Activated CD4-positive, alpha-beta T cell treated with anti-CD3 and anti-CD28 coated beads, Interleukin-2, amount 50 U/mL, for 24 hours (primary cell): ENCODE measurements at places on chromosomes 3 and 15.

- no peak for DNase-seq
Observed at GRCh38 chr3:27594096-27594690, 110.0 kb upstream of the SLC4A7 start.

DNA sequence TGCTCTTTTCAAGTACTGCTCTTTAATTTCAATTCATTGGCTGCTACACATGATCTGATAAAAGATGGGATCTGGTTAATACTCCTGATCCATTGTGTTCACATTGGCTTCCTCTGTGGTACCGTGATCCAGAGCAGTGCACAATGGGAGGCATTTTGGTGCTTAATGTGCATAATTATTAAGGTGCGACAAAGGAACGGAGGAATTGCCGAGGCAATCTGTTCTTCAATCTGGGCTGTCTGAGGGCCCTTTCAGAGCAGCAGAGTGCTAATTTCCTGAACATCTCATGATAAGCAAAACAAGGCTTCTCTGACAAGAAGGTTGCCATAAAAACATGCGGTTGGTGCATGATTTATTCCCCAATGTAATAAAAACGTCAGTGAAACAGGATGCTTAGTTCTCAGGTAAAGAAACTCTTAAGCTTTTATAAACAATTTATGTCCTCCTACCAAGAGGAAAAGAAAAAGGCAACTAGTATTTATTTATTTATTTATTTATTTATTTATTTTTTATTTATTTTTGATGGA lies 64.0 kb upstream of the EPHA3 start:
- DNase-seq = no peak

- no peak for DNase-seq
Observed at GRCh38 chr3:56787784-56788256, 13.9 kb downstream of the ARHGEF3 start.

GRCh38 chr3:59759298-59760031 lies 709.6 kb upstream of the CFAP20DC start:
- DNase-seq = no peak

DNA sequence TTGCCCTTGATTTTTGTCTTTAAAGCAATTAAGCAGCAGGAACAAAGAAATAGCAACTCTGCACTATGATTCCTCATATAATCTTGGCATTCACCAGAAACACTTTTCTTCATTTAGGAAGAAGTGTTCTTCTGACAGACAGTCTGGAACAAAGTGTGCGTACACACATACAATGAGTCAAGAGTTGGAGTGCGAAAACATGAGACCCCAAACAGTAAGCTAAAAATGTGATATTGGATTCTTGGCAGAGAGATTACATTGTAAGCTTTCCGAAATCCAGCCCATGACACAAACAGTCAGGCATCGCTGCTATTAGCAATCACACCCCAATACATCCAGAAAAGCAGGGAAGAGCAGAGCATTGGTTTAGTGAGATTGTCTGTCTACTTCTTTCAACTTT lies 306.7 kb upstream of the TBC1D5 start:
- no peak for DNase-seq

- DNase-seq = no peak
Observed at GRCh38 chr3:169256796-169257522, 406.6 kb downstream of the MECOM start.

DNA sequence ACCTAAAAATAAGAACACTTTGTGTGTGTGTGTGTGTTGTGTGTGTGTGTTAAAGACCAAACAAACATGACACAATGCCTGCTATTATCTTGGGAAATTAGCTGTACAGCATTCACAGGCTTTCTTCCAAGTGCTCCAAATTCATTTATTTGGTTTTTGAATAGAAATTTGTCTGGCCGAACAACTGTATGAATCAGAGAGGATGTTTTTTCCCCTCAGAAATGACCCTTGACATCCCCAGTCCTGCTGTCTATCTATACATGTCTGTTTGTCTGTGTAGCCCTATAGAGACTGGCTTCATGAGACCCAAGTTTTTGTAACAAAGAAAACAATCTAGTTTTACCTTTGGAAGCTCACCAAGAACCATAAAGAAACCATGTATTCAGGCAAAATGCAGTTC lies 549.8 kb downstream of the NSUN3 start:
- no peak for DNase-seq
